Type B pancreatic cell (in vitro differentiated cells): ENCODE measurements at places on chromosomes 13 and 19. TPM values are rescaled to one million over a fixed set of nuclear protein-coding genes. Genes with fewer than 3 reads are reported as not detected.

- peak; percentile 40 for DNase-seq
- H3K27ac ChIP-seq: no peak overlapping the region
- peaks cover 23% of the 10 kb centered on the region for H3K4me1 ChIP-seq
- peaks cover 27% of the 10 kb centered on the region for H3K27me3 ChIP-seq
Measured at GRCh38 chr19:35253316-35254286, 4.8 kb downstream of the LSR start.

- peaks cover 3% of the 10 kb centered on the region for H3K36me3 ChIP-seq
- H3K4me3 ChIP-seq: no peak overlapping the region
- peak overlapping the region; percentile 63 for H3K27ac ChIP-seq
- no peaks in the 10 kb centered on the region for H3K27me3 ChIP-seq
- DNase-seq: no peak
Measured at GRCh38 chr13:46605076-46605824, 52.3 kb downstream of the LRCH1 start.

DNA sequence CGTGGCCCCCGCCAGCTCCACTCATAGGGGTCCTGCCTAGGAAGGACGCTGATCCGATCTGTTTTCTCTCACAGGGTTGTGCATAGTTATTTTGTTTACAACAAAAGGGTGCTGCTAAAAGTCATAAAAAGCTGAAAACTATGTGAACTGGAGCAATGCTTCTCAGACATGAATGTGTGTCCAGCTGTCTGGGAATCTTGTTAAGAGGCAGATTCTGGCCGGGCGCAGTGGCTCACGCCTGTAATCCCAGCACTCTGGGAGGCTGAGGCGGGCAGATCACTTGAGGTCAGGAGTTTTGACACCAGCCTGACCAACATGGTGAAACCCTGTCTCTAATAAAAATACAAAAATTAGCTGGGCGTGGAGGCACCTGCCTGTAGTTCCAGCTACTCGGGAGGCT, 8.6 kb downstream of the LRRC4B start:
- H3K27ac ChIP-seq: no peak overlapping the region
- peaks cover 42% of the 10 kb centered on the region for H3K27me3 ChIP-seq
- DNase-seq: no peak
- H3K36me3 ChIP-seq: peaks cover 4% of the 10 kb centered on the region
- no peak overlapping the region for H3K4me3 ChIP-seq
- peaks cover 14% of the 10 kb centered on the region for H3K4me1 ChIP-seq

Gene MEIOSIN
- not detected in 2 replicates for total RNA-seq

Gene B9D2
- 4.8 and 8.8 TPM in 2 replicates for total RNA-seq

DNA sequence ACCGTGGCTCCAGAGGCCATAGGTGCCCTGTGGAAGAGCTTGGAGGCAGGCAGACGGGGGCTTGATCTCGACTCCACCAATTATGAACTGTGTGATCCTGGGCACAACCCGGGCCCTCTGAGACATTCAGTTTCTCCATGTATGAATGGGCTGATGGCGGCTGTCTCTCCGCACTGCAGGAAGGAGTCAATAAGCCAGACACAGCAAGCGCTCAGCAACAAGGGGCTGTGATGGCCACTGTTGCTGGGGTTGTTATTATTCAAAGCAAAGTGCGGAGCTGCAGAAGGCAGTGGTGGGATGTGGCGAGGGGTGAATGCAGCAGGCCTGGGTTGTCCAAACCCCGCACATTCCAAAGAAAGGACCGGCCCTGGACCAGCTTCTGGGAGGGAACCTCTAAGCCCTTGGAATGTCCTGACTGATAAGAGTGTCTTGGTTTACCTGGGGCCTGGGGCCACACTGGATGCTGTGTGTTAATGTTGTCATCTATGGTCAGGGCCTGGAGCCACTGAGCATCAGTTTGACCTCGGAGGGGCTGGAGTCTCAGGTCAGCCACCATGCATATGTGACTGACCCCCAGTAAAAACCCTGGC, 8.3 kb downstream of the TMEM143 start:
- peak overlapping the region; percentile 46 for H3K27ac ChIP-seq
- H3K4me1 ChIP-seq: peaks cover 9% of the 10 kb centered on the region
- no peaks in the 10 kb centered on the region for H3K36me3 ChIP-seq
- H3K4me3 ChIP-seq: no peak overlapping the region
